Right ventricle myocardium superior (tissue), 1 donor: ENCODE measurements at places on chromosomes 3 and 15. TPM values are rescaled to one million over a fixed set of nuclear protein-coding genes. Genes with fewer than 3 reads are reported as not detected.

DNA sequence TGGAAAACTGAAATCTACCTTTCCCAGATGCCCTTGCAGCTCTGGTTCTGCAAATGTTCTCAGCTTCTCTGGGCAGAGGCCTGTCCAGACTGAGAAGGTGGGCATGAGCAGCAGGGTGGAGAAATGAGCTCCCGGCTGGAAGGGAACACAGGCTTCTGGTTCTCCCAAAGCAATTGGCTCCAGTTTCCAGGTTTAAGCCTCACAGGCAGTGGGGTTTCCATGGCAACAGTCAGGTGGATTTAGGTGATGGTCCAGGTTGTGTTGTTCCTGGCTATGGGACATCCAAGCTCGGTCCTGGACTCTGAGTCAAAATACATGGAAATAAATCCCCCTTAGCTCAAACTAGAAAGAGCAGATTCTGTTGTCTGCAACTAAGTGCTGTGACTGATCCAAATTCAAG, 94.6 kb upstream of the IQSEC1 start:
- no peak for DNase-seq

DNA sequence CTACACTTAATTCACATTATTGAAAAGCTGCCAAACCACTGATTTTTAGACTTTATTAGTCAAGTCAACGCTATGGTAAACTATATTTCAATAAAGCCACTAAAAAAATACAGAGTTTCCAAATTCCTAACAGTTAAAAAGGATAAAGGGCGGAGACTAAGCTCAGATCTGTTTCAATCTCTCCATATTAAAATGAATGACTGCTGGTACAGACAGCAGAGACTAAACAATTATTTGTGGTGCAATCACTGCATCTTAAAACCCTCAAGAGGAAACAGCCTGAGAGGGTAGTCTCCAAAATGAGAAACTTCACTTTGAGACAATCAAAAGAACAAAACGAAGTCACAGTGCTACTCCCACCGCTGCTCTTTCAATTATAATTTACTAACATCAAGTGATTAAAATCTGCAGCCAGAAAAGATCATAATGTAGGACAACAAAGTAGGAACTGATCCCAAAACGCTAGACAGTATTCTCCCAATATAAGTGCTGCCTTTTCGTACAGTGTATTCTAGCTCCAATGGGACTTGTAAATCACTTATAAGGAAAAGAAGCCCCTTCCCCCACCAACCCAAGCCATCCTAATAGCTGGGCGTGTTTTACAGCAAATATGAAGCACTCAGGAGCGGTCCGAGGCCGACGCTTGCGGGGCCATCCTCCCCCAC, 1.2 kb downstream of the UBP1 start:
- no peak for DNase-seq

- no peak for DNase-seq
These were observed 652.6 kb downstream of the FHIT start for GRCh38 chr3:60598671-60599070.

The FRG2C gene
- total RNA-seq, result not detected

- peak; percentile 55 for DNase-seq
These were observed 4.8 kb upstream of the MECOM start for GRCh38 chr3:169668072-169668956.

DNA sequence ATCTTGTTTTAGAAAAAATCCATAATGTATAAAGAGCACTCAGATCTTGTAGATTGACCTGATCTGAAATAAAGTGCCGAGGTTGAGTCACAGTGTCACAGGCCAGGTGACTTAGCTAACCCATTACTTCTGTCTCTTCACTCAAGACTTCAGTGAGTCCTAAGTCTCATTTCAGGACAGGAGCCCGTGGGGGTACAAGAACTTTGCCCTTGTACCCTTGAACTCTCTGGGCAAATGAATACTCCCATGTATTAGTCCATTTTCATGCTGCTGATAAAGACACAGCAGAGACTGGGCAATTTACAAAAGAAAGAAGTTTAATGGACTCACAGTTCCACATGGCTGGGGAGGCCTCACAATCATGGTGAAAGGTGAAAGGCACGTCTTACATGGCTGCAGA, 160.2 kb downstream of the ZPLD1 start:
- DNase-seq, result no peak

GRCh38 chr15:44692659-44693058, 18.5 kb downstream of the PATL2 start:
- no peak for DNase-seq

The ANKRD34C gene
- total RNA-seq, result not detected

GRCh38 chr3:48024401-48024800, 8.2 kb upstream of the MAP4 start:
- DNase-seq, result no peak
